ENCODE measurements at places on chromosomes 2 and 18. TPM values are rescaled to one million over a fixed set of nuclear protein-coding genes. Genes with fewer than 3 reads are reported as not detected.

GRCh38 chr18:75823471-75823870 is 396.0 kb upstream of the SMIM21 start:
- no peaks in the 10 kb centered on the region for H3K36me3 ChIP-seq
- peaks cover 5% of the 10 kb centered on the region for H3K27me3 ChIP-seq
- H3K27ac ChIP-seq, result no peak overlapping the region
- H3K4me3 ChIP-seq, result no peak overlapping the region

- H3K4me1 ChIP-seq, result no peaks in the 10 kb centered on the region
- no peak for DNase-seq
- H3K4me3 ChIP-seq, result no peak overlapping the region
Observed at GRCh38 chr18:4251206-4251605, 203.9 kb downstream of the DLGAP1 start.

GRCh38 chr18:79494936-79495335 is 99.2 kb downstream of the NFATC1 start:
- H3K4me1 ChIP-seq, result peaks cover 27% of the 10 kb centered on the region
- DNase-seq, result no peak
- H3K27ac ChIP-seq, result no peak overlapping the region
- no peak overlapping the region for H3K4me3 ChIP-seq

- no peak overlapping the region for H3K4me3 ChIP-seq
- peak overlapping the region; percentile 31 for H3K27ac ChIP-seq
- peak; percentile 97 for DNase-seq
- no peaks in the 10 kb centered on the region for H3K36me3 ChIP-seq
- H3K4me1 ChIP-seq, result peaks cover 14% of the 10 kb centered on the region
Observed at GRCh38 chr2:230847883-230848388, 16.8 kb upstream of the ITM2C start.

DNA sequence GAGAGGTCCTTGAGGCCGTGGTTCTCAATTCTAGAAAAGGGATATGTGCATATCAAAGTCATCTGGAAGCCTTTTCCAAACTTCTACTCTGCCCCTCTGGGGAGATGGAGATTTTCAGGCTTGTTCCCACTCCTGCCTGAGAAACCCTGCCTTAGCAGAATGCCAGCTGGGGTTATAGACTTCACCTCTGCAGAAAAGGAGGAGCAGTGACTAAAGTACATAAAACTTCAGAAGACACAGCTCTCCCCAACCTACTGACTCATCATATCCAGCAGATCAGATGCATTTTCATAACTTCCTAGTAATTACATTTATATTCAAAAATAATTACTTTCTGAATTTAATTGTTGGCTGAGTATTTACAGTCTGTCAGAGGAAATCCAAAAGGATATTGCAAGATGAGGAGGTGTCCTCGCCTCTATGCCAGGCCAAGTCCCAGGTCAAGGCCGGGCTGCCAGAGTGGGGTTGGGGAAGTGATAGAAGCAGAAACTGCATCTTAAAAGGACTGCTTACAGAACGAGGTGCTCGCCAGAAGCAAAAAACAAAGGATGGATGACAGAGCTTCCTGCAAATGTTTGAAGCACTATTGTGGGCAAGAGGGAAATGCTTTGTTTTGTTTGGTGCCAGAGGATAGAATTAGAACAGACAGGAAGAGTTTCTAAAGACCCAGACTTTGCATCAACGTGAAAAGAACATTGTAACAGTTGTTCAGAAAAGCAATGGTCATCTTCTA is 75.6 kb upstream of the APCDD1 start:
- H3K36me3 ChIP-seq, result no peaks in the 10 kb centered on the region
- H3K27ac ChIP-seq, result no peak overlapping the region
- H3K4me3 ChIP-seq, result no peak overlapping the region
- peaks cover 3% of the 10 kb centered on the region for H3K27me3 ChIP-seq

DNA sequence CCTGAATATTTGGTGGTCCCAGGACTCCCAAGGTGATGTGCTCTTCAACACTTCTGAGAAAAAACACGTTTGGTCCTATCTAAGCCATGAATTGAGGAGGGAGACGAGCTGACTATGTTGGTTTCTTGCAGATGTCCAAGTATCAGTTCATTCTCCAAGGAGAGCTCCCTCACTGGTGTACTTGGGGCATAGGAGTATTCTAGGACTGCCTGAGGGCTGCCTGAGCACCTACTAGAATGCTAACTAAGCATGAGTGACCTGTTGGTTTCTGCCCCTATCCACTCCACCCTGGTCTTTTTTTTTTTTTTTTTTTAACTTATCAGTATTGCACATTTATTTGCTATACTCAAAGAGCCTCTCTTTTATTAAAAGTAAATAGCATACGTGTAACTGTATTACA is 200.5 kb upstream of the FANCL start:
- H3K36me3 ChIP-seq, result no peaks in the 10 kb centered on the region
- DNase-seq, result no peak
- no peak overlapping the region for H3K4me3 ChIP-seq
- H3K27me3 ChIP-seq, result peaks cover 2% of the 10 kb centered on the region
- H3K27ac ChIP-seq, result no peak overlapping the region
- H3K4me1 ChIP-seq, result no peaks in the 10 kb centered on the region

DNA sequence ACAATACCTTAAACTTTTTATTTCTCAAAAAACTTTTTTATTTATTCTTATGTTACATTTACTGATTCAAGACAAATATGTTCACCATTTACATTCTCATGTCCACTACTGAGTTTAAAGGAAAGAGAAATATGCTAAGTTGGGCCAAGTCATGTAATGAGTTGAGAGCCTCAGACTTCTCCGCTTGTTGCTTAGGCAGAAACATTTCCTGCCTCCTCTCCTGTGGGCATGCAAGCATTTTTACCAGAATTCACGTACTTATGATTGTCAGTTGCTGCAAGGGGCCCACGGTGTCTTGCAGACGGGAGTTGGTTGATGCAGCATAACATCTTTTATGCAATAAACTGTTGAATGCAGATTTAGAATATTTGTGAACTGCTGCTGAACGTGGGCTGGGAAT is 51.8 kb downstream of the MYO1B start:
- H3K4me1 ChIP-seq, result no peaks in the 10 kb centered on the region
- H3K27ac ChIP-seq, result no peak overlapping the region
- no peaks in the 10 kb centered on the region for H3K27me3 ChIP-seq
- no peaks in the 10 kb centered on the region for H3K36me3 ChIP-seq
- no peak overlapping the region for H3K4me3 ChIP-seq
- no peak for DNase-seq

DNA sequence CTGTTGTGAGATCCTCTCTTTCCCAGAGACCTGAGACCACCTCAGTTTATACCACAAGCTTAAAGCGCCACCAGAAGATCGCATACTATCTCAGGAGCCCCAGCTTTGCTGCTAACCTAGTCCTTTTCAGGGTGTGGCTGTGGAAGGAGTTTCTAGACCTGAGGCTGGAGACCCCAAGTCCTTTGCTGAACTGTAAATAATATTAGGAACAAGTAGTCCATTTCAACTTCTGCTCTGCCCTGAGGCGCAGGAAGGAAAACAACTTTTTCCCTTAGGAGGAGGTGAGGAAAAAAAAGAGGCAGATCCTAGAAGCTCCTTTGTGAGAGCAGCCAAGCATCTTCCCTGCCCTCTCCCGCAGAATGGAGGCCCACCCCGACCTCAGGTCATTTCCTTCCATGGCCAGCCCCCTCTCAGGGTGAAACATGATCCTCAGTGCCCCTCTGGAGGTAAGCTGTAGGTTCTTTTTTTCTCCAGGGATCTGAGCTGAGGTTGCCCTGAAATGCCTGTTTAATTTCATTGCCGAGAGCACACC is 122.8 kb upstream of the LGALSL start:
- no peak for DNase-seq
- peaks cover 34% of the 10 kb centered on the region for H3K4me1 ChIP-seq
- no peaks in the 10 kb centered on the region for H3K36me3 ChIP-seq
- H3K4me3 ChIP-seq, result no peak overlapping the region
- no peaks in the 10 kb centered on the region for H3K27me3 ChIP-seq

- no peak overlapping the region for H3K4me3 ChIP-seq
- DNase-seq, result no peak
- H3K27me3 ChIP-seq, result peaks cover 6% of the 10 kb centered on the region
- H3K4me1 ChIP-seq, result no peaks in the 10 kb centered on the region
Observed at GRCh38 chr2:111688482-111688881, 195.5 kb downstream of the ANAPC1 start.

DNA sequence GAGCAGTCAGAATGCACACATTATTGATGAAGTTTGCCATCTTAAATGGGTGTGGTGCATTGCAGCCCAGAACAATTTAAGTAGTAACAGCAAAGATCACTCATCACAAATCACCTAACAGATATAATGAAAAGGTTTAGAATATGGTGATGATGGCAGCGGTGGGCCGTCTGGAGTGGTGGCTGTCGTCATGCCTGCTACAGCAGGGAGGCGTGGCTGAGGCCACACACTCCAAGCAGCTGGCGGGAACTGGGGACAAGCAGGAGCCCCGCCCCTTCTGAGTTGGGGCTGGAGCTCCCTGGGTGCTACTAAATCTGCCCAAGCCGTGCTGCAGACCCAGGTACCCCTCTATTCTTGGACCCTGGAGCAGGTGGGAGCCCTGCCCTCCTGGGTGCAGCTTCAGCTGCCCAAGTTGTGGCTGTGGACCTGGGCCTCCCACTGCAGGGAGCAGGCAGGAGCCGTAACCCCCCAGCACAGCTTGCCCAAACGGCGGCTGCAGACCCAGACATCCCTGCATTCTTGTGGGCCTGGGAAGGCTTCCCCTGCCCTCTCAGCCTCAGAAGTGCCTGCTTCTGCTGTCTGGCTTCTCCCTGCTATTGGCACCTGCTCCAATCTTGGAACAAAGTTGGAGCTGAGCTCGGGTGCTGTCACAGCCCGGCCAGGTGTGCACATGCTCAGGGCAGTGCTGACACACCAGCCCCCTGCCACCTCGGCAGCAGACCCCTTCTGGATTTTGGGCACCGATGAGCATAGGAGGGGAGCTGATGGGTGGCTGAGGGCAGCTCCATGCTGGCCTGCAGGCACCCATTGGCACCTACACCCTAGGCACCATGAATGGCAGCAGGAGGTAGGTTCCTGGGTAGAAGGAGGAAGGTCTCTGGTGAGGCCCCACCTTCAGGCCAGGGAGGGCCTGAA is 149.3 kb downstream of the EHBP1 start:
- no peaks in the 10 kb centered on the region for H3K27me3 ChIP-seq
- H3K27ac ChIP-seq, result no peak overlapping the region
- H3K36me3 ChIP-seq, result peaks cover 13% of the 10 kb centered on the region
- H3K4me3 ChIP-seq, result no peak overlapping the region

- no peaks in the 10 kb centered on the region for H3K27me3 ChIP-seq
- H3K36me3 ChIP-seq, result no peaks in the 10 kb centered on the region
- DNase-seq, result no peak
Observed at GRCh38 chr2:1400943-1401735, 12.1 kb upstream of the TPO start.

DNA sequence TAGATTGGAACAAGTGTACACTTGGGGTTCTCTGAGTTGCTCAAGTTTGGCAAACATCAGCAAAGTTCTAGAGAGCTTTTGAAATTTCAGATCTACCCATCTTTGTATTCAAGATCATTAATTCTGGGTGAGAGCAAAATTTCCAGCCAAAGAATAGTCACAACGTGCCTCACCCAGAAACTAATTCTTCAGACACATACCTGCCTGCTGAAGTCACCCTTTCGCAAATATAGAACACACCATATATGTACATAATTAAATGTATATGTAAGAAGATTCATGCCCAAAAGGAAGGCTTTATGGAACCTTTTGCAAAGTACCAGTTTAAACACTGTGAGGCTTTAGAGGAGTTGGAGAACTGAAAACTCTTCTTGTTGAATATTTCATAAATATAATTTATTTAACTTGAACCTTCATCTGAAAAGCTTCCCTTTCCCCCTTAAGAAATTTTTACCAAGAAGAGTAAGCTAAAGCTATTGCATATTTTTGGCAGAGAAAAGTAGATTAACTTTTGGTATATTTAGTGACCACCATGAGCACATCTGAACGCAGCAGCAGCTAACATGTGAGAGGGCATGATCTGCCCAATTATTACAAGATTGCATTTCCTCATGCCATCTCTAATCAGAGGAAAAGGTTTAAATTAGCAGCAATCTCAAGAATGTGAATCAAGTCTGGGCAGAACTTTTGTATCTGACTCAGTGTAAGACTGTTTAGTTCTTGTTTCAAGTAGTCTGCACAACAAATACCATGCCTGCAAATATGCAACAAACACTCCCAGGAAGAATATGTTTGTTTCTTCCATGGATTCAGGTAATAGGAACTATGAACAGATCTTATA is 8.2 kb downstream of the RND3 start:
- H3K36me3 ChIP-seq, result no peaks in the 10 kb centered on the region
- no peak overlapping the region for H3K27ac ChIP-seq
- no peak overlapping the region for H3K4me3 ChIP-seq
- DNase-seq, result no peak

- H3K27ac ChIP-seq, result no peak overlapping the region
- H3K36me3 ChIP-seq, result peaks cover 5% of the 10 kb centered on the region
Observed at GRCh38 chr2:147320146-147320545, 524.7 kb upstream of the ACVR2A start.

DNA sequence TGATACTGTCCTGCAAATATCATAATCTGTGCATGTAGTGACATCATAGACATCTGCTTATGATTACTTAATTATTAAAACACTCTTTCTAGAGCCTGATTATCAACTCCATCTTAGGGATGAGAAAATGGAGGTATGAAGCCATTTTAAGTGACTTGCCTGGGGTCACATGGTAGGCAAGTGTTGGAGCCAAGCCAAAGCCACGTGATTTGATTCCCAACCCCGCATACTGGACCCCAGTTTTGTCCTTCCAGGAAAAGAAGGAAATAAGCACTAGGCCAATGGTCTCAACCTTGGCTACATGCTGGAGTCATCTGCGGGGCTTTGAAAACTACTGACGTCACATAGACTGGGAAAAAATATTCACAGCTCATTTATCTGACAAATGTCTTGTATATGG is 19.6 kb upstream of the SEH1L start:
- H3K27me3 ChIP-seq, result no peaks in the 10 kb centered on the region
- DNase-seq, result no peak
- H3K4me3 ChIP-seq, result no peak overlapping the region

DNA sequence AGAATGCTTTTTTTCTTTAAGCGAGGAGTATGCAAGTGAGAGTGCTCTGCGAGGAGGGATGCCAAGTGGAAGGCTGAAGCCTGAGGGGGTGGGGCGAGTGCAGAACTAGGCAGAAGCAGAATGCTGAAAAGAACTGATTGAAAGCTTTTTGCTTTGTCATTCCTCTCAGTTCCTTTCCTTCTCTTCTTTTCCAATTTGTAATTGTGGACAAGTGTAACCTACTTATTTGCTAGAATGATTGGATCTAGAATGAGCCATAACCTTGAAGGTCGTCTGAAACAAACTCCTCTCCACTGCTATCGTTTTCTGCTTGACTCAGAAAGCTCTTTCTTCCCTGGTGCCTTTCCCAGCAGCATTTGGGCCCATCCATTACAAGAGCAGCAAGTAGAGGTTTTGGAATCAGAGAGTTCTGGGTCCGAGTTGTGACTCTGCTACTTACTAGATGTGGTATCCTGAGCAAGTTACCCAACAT is 115.3 kb downstream of the METTL8 start:
- H3K27me3 ChIP-seq, result no peaks in the 10 kb centered on the region
- peaks cover 30% of the 10 kb centered on the region for H3K36me3 ChIP-seq
- DNase-seq, result peak; percentile 38
- H3K4me1 ChIP-seq, result peaks cover 52% of the 10 kb centered on the region
- peak overlapping the region; percentile 99 for H3K27ac ChIP-seq

- peaks cover 1% of the 10 kb centered on the region for H3K36me3 ChIP-seq
- H3K4me3 ChIP-seq, result no peak overlapping the region
- H3K27ac ChIP-seq, result no peak overlapping the region
- no peaks in the 10 kb centered on the region for H3K27me3 ChIP-seq
- no peak for DNase-seq
- H3K4me1 ChIP-seq, result peaks cover 5% of the 10 kb centered on the region
Observed at GRCh38 chr2:207185372-207185771, 19.6 kb upstream of the KLF7 start.

Gene KCNE4
- total RNA-seq, result not detected

Gene KANSL3
- 33.0 TPM for total RNA-seq

Gene SERPINB13
- not detected for total RNA-seq

Gene IL1RL1
- total RNA-seq, result 0.43 TPM

Gene M1AP
- total RNA-seq, result not detected
